H7 (cell line): ENCODE measurements at places on chromosomes 11 and 22.

GRCh38 chr11:28495333-28495732, 387.1 kb downstream of the METTL15 start:
- no peak for DNase-seq

DNA sequence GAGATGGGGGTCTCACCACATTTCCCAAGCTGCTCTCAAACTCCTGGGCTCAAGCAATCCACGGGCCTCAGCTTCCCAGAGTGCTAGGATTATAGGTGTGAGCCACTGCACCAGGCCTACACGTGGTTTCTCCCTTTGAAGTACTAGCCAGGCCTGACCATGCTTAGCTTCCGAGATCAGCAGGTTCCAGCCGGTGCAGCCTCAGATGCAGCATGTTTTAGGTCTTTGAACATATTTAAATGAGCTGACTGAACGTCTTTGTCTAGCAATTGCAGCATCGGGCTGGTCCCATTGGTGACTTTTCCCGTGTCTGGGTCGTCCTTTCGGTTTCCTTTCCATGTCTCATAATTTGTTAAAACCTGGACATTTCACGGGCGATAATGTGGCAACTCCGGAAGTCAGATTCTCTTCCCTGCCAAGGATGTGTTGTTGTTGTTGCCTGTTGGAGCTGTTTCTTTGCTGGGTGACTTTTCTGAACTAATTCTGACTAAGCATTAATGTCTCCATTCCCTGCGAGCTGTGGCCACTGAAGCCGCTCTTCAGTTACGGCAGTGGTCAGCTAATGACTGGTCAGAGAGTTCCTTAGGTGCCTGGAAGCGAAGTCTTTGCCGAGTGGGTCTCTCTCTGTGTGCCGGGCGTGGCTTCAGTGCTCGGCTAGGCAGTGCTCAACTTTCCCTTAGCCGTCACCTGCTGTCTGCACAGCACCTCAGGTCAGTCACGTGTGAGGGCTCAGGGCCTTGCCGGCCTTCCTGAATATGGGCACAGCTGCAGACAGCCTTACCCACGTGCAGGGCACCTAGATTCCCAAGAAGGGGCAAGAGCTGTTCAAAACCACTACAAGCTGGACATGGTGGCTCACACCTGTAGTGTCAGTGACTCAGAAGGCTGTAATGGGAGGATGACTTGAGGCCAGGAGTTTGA, 3.8 kb upstream of the CYP2D6 start:
- DNase-seq: peak; percentile 18

DNA sequence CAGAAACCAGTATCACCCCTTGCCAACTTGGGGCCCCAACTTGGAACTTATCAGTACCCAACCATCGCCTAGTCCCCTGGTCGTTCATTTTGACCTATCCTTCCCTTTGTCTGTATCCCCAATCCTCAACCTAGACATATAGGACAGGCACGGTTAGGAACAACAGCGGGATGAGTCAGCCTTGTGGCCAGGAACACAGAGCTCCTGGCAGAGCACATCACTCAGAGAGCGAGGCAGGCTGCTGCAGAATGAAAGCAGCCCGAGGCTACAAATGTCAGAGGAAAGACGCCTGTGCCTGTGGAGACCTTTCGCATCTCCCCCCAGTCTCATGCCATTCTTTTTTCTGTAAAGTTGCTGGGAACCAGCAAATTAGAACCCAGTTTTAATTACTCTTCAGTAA, 14.6 kb downstream of the DKK3 start:
- no peak for DNase-seq

DNA sequence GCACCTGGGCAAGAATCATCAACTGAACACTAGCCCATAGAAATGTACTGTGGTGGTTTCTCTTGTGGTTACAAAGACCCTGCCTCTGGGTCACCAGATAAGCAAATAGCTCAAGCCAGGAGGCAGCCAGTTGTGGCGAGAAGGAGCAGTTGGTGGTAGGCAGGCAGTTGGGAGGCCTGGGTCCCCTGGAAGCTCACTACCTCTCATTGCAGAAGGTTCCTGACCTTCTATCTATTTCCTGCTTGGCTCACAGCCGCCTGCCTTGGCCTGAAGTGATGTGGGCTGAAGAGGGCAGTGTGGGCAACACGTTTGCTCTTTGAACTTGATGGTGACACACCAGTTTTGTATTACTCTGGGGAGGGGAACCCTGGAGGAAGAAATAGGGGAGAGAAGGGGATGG, 34.7 kb downstream of the NECTIN1 start:
- DNase-seq: no peak

DNA sequence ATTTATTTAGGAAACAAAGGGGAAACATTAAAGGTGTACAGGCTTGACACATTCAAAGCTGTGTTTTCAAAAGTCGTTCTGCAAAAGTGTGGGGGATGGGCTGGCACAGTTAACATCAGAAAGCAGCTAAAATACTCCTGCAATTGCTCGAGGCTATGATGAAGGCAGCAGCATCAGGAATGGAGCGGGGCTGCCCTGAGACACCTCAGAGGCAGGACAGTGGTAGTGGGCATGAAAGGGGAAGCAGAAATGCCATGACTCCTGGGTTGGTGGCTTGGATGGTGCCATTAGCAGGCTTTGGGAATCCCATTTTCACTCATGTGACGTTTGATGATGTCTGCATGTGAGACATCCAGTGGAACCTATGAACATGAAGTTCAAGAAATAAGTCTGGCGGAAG, 646 bp downstream of the NCAPD3 start:
- no peak for DNase-seq
